ENCODE measurements at places on chromosomes 2 and 18. TPM values are rescaled to one million over a fixed set of nuclear protein-coding genes. Genes with fewer than 3 reads are reported as not detected.

DNA sequence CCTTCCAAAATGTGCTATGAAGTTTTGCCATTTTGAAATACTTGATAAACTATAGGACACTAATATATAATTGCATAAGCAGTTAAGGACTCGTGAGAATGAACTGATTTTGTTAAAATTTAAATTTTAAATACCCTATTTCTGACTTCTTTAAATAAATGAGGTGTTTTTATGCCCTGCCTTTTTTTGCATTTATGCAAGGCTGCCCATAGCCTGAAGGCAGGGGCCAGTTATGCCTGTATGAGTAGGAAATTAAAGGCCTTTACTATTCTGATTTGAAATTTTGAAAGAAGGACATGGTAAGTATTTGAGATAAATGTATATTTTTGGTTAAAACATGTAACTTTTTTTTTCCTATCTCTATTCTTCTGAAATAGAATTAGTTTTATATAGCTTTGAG, 33.7 kb downstream of the TTC39C start:
- no peaks in the 10 kb centered on the region for H3K27me3 ChIP-seq
- H3K4me1 ChIP-seq, result no peaks in the 10 kb centered on the region
- no peak for DNase-seq
- H3K4me3 ChIP-seq, result no peak overlapping the region

PPM1G gene
- 70.7 TPM for total RNA-seq

- no peak overlapping the region for H3K27ac ChIP-seq
- no peaks in the 10 kb centered on the region for H3K4me1 ChIP-seq
- peaks cover 37% of the 10 kb centered on the region for H3K27me3 ChIP-seq
- H3K4me3 ChIP-seq, result no peak overlapping the region
- no peaks in the 10 kb centered on the region for H3K36me3 ChIP-seq
Observed at GRCh38 chr2:108145557-108146326, 94.0 kb upstream of the SULT1C3 start.

DNA sequence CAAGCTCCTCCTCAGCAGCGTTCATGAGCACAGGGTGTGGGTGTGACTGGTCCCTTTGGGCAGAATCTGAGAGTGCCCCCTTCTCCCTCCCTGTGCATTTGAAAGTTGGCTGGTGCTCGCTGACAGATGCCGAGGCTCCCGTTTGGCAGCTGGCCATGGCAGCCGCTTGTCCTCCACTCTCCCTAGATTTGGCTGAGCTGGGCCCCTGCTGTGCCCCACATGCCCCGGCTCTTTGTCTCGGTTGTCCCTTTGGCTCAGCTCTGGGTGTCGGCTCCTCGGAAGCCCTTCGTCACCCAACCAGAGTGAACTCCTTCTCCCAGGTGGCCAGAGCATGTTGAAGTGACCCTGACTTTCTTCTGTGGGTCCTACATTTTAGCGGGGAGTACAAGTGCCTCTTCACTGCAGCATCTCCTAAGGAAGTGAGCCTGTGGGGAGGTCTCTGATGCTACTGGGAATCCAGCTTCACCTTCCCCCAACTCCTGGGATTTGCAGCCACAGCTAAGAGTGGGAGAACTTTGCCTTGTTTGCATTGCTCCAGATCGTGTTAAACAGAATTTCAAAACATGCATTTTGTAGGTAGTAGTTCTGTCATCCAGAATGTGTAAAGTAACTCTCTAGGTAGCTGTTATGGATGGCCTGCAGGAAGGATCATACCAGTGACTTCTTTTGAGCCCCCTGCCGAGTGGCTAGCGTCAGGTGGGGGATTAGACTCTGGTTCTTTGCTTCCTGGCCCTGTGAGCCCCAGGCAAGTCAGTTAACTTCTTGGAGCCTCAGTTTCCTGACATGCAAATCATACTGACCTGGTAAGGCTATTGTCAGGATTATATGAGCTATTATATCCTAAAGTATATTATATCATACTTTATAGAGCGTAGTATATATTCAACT, 24.2 kb downstream of the HPCAL1 start:
- no peak overlapping the region for H3K27ac ChIP-seq
- no peak for DNase-seq
- peaks cover 48% of the 10 kb centered on the region for H3K4me1 ChIP-seq
- H3K4me3 ChIP-seq, result no peak overlapping the region
- no peaks in the 10 kb centered on the region for H3K27me3 ChIP-seq

ANTXR1 gene
- total RNA-seq, result 144 TPM

DNA sequence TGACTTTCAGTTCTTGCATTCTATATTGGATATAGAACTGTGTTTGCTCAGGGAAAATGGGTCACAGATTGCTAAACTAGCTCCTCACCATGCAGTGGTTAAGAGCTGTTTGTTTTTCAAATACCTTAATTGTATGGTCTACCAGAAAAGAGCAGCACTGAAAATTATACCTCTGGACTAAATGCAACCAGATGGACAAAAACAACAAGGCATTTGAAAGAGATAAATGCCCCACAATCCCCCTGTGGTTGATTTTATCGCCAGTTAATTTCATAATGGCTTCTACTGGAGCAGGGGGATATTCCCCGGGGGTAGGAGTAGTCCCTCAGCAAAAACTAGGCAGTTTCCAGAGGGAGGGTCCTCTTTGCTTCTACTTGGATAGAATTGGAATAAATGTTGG, 267.9 kb upstream of the TNP1 start:
- H3K4me3 ChIP-seq, result no peak overlapping the region
- no peaks in the 10 kb centered on the region for H3K36me3 ChIP-seq
- H3K4me1 ChIP-seq, result peaks cover 23% of the 10 kb centered on the region
- H3K27me3 ChIP-seq, result peaks cover 5% of the 10 kb centered on the region
- DNase-seq, result no peak

DNA sequence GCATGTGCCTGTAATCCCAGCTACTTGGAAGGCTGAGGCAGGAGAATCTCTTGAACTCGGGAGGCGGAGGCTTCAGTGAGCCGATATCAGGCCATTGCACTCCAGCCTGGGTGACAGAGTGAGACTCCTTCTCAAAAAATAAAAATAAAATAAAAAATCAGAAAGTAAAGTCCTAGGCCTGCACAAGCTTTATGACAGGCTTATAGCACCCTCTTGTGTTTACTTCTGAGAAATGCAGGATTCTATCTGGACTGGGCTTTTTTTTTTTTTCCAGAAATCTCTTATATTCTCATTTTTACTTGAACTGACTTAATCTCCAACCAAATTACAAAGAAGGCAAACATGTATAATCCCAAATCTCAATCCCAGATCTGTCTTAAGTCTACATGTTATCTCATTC, 26.1 kb upstream of the REG3G start:
- DNase-seq, result no peak
- H3K4me1 ChIP-seq, result no peaks in the 10 kb centered on the region
- H3K27me3 ChIP-seq, result peaks cover 6% of the 10 kb centered on the region
- no peaks in the 10 kb centered on the region for H3K36me3 ChIP-seq
- H3K27ac ChIP-seq, result no peak overlapping the region

DPP10 gene
- total RNA-seq, result not detected

- H3K36me3 ChIP-seq, result peaks cover 2% of the 10 kb centered on the region
- H3K4me3 ChIP-seq, result no peak overlapping the region
- no peak for DNase-seq
Observed at GRCh38 chr2:44779793-44780192, 161.7 kb upstream of the SIX3 start.

Measured in osteocyte (in vitro differentiated cells).